ENCODE measurements at places on chromosomes 1 and 21. TPM values are rescaled to one million over a fixed set of nuclear protein-coding genes. Genes with fewer than 3 reads are reported as not detected.

Gene TAL1
- not detected for total RNA-seq

Gene SH2D1B
- not detected for total RNA-seq

Gene OR2G2
- total RNA-seq, result not detected

Gene COA7
- total RNA-seq, result 8.7 TPM

Gene SEMA4A
- total RNA-seq, result 0.35 TPM

Gene PRKAB2
- 11.0 TPM for total RNA-seq
